Breast epithelium (tissue), 4 donors: ENCODE measurements at places on chromosomes 3 and 15. TPM values are rescaled to one million over a fixed set of nuclear protein-coding genes. Genes with fewer than 3 reads are reported as not detected.

COL7A1 gene
- 12.5 TPM for total RNA-seq

- DNase-seq: no peak
Observed at GRCh38 chr15:60004846-60005351, 788 bp downstream of the FOXB1 start.

GRCh38 chr3:94083261-94083660, 20.4 kb downstream of the NSUN3 start:
- no peak for DNase-seq

SI gene
- total RNA-seq: not detected

GATM gene
- 8.8 TPM for total RNA-seq

GRCh38 chr3:64837986-64838735, 150.4 kb upstream of the ADAMTS9 start:
- no peak for DNase-seq

- DNase-seq: peak; percentile 68
Observed at GRCh38 chr3:46892285-46893145, 15.0 kb downstream of the PTH1R start.

- DNase-seq: no peak
Observed at GRCh38 chr3:132660811-132661070, 612 bp downstream of the UBA5 start.

TBC1D21 gene
- not detected for total RNA-seq

CCR5 gene
- 0.98 TPM for total RNA-seq

DNA sequence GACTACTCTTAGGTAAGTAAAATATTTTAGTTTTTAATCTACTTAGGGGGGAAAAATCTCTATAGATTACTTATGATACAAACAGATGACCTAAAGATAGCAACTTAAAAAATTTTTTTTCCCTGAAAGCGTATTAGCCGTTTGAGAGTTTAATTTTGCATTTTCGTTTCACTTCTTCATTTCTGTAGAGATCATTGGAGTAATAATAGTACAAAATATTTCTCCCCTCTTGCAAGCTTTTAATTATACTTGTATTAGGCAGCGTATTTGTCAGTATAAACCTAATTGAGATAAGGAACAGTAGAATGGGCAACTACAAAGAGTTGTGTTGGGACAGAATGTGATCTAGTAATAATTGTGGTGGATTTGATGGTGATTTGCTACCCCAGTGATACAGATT, 10.3 kb downstream of the SKIL start:
- DNase-seq: no peak

FMN1 gene
- 50.7 TPM for total RNA-seq

RFTN1 gene
- total RNA-seq: 13.9 TPM

PCNP gene
- total RNA-seq: 127 TPM

GP5 gene
- 0.16 TPM for total RNA-seq

DNA sequence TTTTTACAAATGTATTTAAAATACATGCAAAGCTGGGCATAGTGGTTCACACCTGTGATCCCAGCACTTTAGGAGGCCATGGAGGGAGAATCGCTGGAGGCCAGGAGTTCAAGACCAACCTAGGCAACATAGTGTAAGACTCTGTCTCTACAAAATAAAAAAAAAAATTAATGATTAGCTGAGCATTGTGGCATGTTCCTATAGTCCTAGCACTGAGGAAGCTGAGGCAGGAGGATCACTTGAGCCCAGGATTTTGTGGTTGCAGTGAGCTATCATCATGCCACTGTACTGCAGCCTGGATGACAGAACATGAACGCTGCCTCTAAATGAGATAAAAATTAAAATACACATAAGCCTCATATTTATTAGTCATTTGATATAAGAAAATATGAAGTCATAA, 142.8 kb downstream of the TCF12 start:
- no peak for DNase-seq

GRCh38 chr3:67192466-67192865, 194.4 kb downstream of the KBTBD8 start:
- no peak for DNase-seq

GRCh38 chr15:61079529-61079928, 149.6 kb downstream of the RORA start:
- DNase-seq: no peak

- DNase-seq: no peak
Observed at GRCh38 chr15:39018966-39019365, 454.4 kb upstream of the RASGRP1 start.

DNA sequence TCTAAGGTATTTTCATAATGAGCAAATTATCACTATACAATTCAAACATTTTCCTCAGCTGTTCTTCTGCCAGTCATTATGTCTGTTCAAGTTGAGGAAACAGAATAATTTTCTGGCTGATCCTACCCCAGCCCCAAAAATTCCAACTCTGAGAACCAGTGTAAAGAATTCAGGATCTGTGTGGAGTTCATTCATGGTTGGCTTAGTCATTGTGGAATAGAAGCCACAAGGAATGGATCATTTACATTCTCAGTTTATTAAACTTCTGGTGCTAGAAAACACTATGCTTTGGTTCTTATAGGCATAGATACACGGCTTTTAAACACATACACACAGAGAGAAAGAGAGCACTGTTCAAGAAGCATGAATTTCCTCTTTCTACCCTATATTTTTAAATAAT, 134.6 kb downstream of the CMSS1 start:
- no peak for DNase-seq

DNA sequence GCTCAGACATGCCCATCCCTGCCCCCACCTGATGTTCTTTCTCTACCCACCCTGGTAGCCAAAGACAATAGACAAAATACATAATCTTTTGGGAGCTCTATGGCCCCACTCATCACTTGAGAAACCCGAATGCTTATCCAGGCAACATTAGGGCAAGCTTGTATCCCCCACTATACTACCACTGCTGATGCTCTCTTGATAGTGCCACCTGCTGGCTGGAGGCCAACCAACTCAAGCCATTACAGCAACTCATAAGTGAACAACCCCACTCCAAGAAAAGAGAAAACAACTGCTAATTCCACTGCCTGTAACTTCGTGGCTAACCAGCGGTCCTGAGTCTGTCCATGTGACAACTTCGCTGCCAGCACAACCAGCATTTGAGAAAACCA, 342.5 kb upstream of the TGFBR2 start:
- DNase-seq: no peak

- DNase-seq: no peak
Observed at GRCh38 chr3:99393961-99394360, 244.4 kb upstream of the COL8A1 start.

DNA sequence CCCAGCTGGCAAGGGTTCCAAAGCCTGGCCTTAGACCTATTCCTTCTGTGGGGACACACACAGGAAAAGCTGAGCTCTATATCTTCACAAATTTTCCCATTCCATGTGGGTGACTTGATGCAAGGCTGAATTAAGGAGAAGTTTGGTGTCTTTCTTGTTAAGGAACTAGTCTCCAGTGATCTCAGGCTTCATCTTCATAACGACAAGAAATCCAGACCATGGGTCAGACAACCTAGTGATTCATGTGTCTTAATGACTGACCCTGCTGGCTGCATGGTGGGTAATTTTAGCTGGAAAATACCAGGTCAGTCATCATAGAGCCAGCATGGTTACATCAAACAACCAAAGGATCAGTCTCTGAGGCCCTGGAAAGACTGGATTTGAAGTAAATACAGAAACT, 112.7 kb upstream of the SLC4A7 start:
- no peak for DNase-seq

DNA sequence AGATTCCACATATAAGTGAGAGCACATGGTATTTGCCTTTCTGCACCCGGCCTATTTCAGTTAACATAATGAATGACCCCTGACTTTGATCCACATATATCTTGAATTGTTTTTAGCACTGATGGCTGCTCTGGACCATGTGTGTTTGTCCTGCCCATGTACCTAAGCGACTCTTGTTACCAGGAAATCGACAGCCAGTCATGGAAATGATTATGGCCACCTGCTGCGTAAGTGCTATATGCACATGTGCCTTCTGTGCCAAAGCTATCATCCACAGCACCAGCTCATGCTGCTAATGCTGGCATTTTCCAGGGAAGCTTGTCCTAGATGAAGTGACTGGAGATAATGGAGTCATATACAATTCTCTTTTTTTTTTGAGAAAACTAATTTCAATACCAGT, 103.7 kb downstream of the PEX5L start:
- no peak for DNase-seq

C15orf62 gene
- total RNA-seq: 4.7 TPM

- DNase-seq: no peak
Observed at GRCh38 chr3:106850437-106850836, 526.8 kb upstream of the CCDC54 start.

DNA sequence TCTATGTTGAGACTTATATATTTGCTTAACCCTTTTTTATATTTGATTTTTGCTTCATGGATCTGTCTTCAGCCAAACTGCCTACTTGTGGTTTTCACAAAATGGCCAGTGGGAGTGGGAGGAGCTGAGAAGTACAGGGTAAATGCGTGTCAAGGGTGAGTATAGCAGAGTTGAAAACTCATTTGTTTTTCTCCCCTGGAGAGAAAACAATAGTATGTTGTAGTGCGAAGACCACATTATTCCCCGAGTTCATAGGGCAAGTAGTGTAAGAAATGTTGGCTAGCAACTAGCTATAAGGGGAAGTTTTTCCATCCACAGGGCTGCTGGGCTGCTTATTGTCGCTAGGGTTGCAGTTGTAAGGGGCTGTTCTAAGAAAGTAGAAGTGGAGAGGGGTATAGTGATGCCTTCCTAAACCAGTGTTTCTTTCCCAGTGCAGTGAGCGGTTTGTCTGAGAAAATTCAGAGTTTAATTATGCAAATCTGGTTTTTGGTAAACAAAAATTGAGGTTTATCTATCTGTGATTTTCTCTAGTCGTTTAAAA, 153.8 kb upstream of the AZI2 start:
- no peak for DNase-seq

DNA sequence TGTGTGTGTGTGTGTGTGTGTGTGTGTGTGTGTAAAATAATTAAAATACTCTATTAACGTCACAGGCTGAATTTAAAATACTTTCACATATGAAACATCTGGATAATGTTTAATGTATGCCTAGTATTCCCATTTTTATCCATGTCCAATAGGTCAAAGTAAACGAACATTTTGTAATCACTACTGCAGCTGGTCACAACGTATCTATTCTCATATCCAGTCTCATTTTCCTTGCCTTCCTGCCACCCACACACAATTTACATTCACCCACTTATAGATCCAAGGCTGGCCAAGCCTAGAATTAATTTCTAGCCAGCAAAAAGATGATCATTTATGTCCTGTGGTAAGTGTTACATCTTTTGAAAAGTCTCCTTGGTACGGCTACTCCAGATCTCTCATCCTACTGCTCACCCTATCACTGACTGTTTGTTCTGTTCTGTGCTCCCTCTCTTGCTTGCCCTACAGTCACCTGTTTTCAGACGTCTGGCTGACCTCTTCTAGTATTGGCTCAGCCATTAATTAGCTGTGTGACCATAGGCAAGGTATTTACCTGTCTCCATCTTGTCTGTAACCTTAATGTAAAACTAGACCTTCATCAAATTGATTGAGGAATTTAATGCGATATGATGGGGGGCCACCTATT, 17.6 kb downstream of the SERPINI2 start:
- DNase-seq: no peak

DNA sequence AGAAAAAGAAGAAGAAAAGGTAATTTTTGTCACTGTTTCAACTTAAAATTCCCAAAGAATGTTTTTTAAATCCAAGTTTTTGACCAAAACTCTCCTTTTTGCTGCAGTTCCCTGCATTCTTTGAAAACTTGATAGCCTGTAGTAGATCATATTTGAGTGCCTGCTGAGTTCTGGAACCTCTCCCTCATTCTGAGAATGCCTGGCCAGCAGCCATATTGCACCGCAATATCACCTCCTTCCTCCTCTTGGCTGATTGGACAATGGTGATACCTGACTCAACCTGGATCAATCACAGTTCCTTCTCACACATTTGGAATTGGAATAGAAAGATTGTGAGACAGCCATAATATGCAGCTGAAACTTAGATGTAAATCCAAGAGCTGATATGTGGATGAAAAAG, 97.6 kb upstream of the GAP43 start:
- no peak for DNase-seq

GRCh38 chr3:10926811-10927521, 65.6 kb upstream of the SLC6A1 start:
- peak; percentile 33 for DNase-seq

DNA sequence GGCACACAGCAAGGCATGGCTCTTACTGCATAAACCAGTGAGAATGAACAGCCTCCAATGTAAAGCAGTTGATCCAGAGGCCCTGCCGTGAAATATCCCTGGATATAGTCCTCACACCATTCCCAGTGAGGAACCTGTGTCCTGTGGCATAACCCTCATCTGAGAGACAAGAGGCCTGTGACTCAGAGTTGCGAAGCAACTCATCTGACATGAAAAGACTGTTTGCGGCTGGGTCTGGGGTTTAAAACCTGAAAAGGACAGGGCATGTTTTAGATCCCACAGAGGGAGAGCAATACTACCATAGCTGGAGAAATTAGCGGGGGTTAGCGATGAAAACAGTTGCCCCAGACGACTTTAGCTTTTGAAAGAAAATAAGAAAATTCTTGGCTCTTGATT, 165.3 kb upstream of the BHLHE40 start:
- no peak for DNase-seq

C3orf33 gene
- total RNA-seq: 6.3 TPM

DNA sequence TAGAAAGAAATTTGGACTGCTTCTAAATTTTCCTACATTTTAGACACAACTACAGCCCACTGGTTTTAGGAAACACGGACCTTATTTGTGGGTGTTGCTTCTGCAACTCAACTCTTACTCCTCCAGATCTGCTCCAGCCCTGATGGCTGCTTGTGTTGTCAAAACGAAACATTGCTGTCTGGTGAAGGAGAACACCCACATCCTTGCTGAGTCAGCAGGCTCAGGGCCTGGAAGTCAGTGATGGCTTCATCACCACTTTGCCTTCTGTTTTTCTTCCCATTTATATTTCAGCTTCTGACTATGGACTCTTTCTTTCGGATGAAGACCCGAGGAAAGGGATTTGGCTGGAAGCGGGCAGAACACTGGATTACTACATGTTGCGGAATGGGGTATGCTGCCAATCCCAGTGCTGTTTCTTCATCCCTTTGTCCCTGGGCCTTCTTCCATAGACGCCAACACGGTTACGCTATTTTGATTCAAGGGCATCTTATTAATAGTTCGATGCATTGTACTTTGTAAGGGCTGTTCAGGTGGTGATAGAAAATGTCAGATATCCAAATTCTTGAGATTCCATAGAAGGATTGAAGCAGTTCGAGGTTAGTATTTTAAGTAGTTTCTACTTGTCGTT, 392.6 kb upstream of the TPM1 start:
- no peak for DNase-seq

DNA sequence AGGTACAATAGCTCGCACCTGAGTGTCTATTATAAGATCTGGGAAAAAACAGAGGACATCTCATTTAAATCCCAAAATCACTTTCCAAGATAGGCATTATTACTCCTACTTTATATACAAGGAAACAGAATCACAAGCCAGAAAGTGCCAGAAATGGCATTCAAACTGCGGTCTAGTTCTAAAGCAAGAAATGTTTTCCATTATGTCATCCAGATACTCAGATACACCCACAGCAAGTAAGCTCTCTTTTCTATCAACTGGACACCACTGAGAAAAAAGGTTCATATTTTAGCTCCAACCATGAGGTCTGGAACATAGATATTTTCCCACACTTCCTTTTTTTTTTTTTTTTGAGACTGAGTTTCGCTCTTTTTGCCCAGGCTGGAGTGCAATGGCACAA, 8.1 kb downstream of the SLC33A1 start:
- DNase-seq: no peak
